Endothelial cell of umbilical vein (primary cell): ENCODE measurements at places on chromosomes 5 and 9. TPM values are rescaled to one million over a fixed set of nuclear protein-coding genes. Genes with fewer than 3 reads are reported as not detected.

DNA sequence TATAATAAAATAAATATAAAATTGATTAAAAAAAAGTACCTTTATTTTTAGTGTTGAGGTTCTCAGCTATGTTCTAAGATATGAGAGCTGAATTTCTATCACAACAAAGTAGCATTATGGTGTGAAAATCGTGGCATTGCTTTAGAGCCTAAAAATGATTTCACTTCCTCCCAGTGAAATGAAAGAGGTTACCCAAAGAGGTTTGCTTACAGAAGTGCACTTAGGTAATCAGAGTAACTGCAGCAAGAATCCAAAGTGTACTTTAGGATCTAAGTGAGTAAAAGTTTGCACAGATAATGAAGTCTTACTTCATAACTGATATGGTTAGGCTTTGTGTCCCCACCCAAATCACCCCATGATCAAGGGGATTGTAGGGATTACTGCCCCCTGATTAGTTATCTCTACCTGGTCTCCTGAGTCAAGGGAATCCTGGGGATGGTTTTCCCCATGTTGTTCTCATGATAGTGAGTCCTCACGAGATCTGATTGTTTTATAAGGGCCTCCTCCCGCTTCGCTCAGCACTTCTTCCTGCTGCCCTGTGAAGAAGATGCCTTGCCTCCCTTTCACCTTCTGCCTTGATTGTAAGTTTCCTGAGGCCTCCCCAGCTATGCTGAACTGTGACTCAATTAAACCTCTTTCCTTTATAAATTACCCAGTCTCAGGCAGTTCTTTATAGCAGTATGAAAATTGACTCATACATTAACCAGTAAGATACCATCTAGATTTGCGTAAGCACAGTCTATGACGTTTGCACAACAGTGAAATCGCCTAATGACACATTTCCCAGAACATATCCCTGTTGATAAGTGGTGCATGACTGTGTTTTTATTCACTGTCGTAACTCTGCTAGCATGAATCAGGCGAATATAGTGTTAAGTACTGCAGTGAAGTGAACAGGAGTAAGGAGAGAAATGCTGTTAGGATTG lies 40.3 kb upstream of the LRRC70 start:
- DNase-seq, result peak; percentile 58
- no peaks in the 10 kb centered on the region for H3K36me3 ChIP-seq
- H3K4me3 ChIP-seq, result no peak overlapping the region
- H3K27ac ChIP-seq, result no peak overlapping the region
- H3K4me1 ChIP-seq, result no peaks in the 10 kb centered on the region

GRCh38 chr9:106830527-106831150 lies 32.3 kb upstream of the ZNF462 start:
- no peaks in the 10 kb centered on the region for H3K36me3 ChIP-seq
- no peak for DNase-seq
- H3K27ac ChIP-seq, result no peak overlapping the region
- H3K4me3 ChIP-seq, result no peak overlapping the region
- no peaks in the 10 kb centered on the region for H3K27me3 ChIP-seq

GRCh38 chr9:21591221-21592062 lies 109.3 kb upstream of the IFNE start:
- H3K36me3 ChIP-seq, result no peaks in the 10 kb centered on the region
- peak overlapping the region; percentile 72 for H3K27ac ChIP-seq
- peaks cover 20% of the 10 kb centered on the region for H3K4me1 ChIP-seq

DNA sequence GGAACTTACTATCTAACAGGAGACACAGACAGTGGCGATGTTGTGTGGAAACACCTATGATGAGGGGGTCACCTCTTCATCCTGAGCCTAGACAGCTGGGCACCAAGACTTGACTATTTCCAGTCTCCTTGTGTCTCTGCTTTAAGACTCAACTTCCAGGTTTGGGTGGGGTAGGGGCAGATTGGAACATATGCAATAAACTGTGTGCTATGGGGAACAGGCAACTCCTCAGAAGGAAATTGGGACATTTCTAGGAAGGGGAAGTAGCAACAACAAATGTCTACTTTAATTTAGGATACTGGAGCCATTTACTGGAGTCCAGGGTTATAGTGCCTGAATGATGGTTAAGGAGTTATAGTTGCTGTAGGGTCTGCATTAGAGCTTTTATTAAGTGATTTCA lies 57.3 kb downstream of the FGF18 start:
- H3K4me3 ChIP-seq, result no peak overlapping the region
- H3K36me3 ChIP-seq, result no peaks in the 10 kb centered on the region
- no peak overlapping the region for H3K27ac ChIP-seq
- H3K4me1 ChIP-seq, result no peaks in the 10 kb centered on the region
- H3K27me3 ChIP-seq, result peaks cover 14% of the 10 kb centered on the region

DNA sequence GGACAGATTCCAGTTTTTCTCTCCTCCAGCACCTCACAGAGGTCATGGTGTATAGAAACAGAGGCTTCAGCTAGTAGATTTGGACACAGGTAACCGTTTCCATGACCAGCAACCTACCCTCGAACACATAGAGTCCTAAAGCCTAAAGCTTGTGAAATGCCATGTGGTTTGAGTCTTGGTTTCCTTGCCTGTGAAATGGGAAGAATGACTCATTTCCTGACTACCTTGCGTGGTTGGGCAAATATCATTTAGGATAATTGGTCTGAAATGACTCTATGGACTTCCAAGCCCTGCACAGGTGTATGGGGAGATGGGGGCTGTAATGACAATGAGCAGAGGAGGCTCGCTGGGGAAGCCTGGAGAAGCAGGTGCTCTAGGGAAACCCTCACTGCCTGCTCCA lies 134.6 kb downstream of the TTLL11 start:
- peak; percentile 29 for DNase-seq
- H3K27ac ChIP-seq, result peak overlapping the region; percentile 12
- H3K4me3 ChIP-seq, result no peak overlapping the region
- H3K27me3 ChIP-seq, result no peaks in the 10 kb centered on the region
- H3K4me1 ChIP-seq, result peaks cover 24% of the 10 kb centered on the region
- H3K36me3 ChIP-seq, result no peaks in the 10 kb centered on the region

- H3K36me3 ChIP-seq, result peaks cover 4% of the 10 kb centered on the region
- H3K27me3 ChIP-seq, result no peaks in the 10 kb centered on the region
- H3K27ac ChIP-seq, result no peak overlapping the region
- H3K4me1 ChIP-seq, result no peaks in the 10 kb centered on the region
- DNase-seq, result no peak
Measured at GRCh38 chr5:1480217-1480616, 35.0 kb upstream of the SLC6A3 start.

Gene PCDHA8
- not detected in 2 replicates for total RNA-seq

- H3K4me3 ChIP-seq, result no peak overlapping the region
- no peaks in the 10 kb centered on the region for H3K36me3 ChIP-seq
- H3K27ac ChIP-seq, result no peak overlapping the region
- no peaks in the 10 kb centered on the region for H3K4me1 ChIP-seq
Measured at GRCh38 chr5:35041261-35041660, 6.5 kb downstream of the AGXT2 start.

GRCh38 chr9:124415852-124416484 lies 726 bp upstream of the PSMB7 start:
- H3K27me3 ChIP-seq, result no peaks in the 10 kb centered on the region
- DNase-seq, result no peak
- no peak overlapping the region for H3K27ac ChIP-seq
- peaks cover 30% of the 10 kb centered on the region for H3K4me1 ChIP-seq
- peaks cover 3% of the 10 kb centered on the region for H3K36me3 ChIP-seq

GRCh38 chr5:66722686-66723085 lies 126.5 kb downstream of the MAST4 start:
- H3K27me3 ChIP-seq, result peaks cover 5% of the 10 kb centered on the region
- no peak overlapping the region for H3K27ac ChIP-seq
- no peaks in the 10 kb centered on the region for H3K36me3 ChIP-seq
- DNase-seq, result no peak
- no peaks in the 10 kb centered on the region for H3K4me1 ChIP-seq

GRCh38 chr9:131606896-131607567 lies 61.7 kb downstream of the PRRT1B start:
- peaks cover 17% of the 10 kb centered on the region for H3K4me1 ChIP-seq
- H3K27ac ChIP-seq, result no peak overlapping the region
- H3K27me3 ChIP-seq, result no peaks in the 10 kb centered on the region
- no peak overlapping the region for H3K4me3 ChIP-seq

- H3K36me3 ChIP-seq, result no peaks in the 10 kb centered on the region
- H3K4me3 ChIP-seq, result no peak overlapping the region
- no peak overlapping the region for H3K27ac ChIP-seq
- peaks cover 29% of the 10 kb centered on the region for H3K4me1 ChIP-seq
Measured at GRCh38 chr9:112037281-112038016, 137.6 kb downstream of the SUSD1 start.

DNA sequence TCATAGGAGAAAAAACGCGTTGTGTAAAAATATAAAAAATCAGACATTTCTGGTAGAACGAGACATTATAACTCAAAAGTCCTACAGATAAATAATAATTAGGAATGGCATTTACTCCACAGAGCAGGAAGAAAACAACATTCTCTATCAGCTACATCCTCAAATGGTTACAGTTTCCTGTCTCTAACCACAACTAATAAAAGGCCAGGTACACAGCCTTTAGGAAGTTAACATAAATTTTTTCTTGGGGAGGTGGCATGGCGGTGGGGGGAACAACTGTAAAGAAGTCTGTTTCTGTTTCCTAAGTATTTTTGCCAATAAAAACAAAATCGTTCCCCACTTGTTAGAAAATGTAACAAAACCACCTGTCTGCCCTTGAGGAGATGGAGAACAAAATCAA lies 44.5 kb downstream of the INSYN2B start:
- peaks cover 9% of the 10 kb centered on the region for H3K4me1 ChIP-seq
- H3K4me3 ChIP-seq, result no peak overlapping the region
- H3K27ac ChIP-seq, result no peak overlapping the region
- no peaks in the 10 kb centered on the region for H3K36me3 ChIP-seq
- no peak for DNase-seq

- H3K27me3 ChIP-seq, result peaks cover 2% of the 10 kb centered on the region
- peak; percentile 33 for DNase-seq
- no peaks in the 10 kb centered on the region for H3K36me3 ChIP-seq
- H3K4me1 ChIP-seq, result peaks cover 10% of the 10 kb centered on the region
Measured at GRCh38 chr5:142053426-142054151, 40.8 kb upstream of the GNPDA1 start.
